ENCODE measurements at places on chromosomes 2 and 18.

DNA sequence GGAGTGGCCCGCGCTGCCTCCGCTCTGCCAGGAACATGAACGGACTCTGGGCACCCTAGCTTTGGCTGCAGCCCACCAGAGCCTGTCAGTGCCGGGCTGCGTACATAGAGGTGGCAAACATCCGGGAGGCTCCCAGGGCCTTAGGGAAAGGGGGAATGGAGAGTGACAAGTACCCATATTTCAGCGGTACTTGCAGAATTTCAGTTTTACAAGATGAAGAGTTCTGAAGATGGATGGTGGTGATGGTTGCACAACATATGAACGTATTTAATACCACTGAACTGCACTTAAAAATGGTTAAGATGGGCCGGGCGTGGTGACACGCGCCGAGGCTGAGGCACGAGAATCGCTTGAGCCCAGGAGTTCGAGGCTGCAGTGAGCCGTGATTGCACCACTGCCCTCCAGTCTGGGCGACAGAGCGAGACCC, 873 bp downstream of the MTHFD2 start:
- no peak for DNase-seq

DNA sequence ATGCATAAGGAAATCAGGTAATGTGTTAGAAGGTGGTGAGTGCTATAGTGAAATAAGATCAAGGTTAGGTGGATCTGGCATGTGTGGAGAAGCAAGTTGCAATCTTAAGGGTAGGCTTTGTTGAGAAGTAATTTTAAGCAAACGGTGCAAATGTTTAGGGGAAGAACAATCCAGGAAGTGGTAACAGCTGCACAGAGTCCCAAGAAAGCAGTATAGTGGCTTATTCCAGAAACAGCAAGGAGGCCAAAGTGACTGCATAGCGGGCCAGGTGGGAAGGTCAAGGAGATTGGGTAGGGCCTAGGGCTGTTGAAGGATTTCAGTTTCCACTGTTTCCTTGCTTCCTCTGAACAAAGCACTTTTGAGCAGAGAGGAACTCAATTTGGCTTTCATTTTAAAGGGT, 30.0 kb upstream of the RAB1A start:
- DNase-seq: no peak

- no peak for DNase-seq
Observed at GRCh38 chr2:86185517-86186212, 9.6 kb downstream of the IMMT start.

DNA sequence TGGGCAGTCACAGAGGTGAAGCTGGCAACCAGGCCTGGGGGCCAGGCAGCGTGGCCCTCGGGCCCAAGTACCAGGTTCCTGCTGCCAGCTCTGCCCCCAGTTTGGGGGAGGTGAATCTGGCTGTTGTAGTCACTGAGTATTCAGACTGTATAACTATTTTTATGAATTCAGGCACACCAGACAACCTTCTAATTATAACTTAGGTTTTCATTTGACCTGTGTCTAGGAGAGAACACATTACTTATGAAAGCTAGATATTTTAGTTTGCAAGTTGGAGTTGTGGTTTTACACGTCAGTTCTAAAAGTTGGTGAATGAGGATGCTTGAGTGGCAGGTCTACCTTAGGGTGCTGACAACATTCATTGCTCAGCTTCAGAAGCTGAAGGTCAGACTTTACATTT, 71.7 kb downstream of the LIMS1 start:
- no peak for DNase-seq

- no peak for DNase-seq
Observed at GRCh38 chr2:99422599-99422998, 67.2 kb downstream of the REV1 start.

DNA sequence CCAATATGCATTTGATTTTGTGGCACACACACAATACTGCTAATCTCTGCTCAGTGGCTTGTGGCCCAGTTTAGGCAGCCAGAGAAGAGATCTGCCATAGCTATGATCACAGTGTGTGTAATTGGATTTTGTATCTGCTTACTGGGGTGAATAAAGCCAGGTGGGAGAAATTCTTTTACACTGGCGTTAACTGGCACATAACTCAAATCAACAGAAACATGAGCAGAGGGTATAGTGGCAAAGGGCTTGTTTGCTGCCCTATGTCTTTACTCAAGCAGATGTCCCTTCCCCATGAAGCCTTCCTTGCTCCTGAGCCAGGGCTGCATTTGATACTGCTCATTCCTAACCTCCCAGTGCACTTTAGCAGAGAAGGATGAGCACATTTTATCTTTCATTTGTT, 28.5 kb downstream of the STON1 start:
- DNase-seq: no peak

DNA sequence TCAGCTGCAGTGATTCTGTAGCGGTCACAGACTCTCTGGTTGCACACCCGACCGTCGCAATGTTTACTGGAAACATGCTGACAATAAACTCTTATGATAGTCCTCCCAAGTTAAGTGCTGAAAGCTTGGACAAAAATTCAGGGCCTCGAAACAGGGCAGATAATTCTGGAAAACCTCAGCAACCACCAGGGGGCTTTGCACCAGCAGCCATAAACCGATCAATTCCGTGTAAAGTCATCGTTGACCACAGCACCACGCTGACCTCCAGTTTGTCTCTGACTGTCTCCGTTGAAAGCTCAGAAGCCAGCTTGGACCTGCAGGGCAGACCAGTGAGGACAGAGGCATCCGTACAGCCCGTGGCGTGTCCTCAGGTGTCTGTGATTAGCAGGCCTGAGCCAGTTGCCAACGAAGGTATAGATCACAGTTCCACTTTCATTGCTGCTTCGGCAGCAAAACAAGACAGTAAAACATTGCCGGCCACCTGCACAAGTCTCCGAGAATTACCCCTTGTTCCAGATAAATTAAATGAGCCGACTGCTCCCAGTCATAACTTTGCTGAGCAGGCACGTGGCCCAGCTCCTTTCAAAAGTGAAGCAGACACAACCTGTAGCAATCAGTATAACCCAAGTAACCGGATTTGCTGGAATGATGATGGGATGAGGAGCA, 166.1 kb downstream of the ASXL3 start:
- DNase-seq: no peak

DNA sequence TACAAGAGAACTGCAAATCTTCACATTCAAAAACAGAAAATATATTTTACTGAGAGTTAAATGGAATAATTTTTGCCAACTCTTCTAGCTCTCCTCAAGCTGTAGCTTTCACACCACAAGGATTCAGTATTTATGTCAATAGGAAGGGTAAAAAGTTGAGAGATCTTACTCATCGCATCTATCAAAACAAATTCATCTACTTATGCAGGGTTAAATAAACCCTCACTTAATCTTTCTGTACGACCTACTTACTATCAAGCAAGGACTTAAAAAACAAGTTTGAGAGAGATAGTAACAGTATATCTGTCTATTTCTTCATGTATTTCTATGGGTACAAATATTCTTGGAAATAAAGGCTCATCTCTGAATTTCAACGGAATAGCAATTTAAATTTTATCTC, 35.5 kb downstream of the SIGLEC15 start:
- no peak for DNase-seq

DNA sequence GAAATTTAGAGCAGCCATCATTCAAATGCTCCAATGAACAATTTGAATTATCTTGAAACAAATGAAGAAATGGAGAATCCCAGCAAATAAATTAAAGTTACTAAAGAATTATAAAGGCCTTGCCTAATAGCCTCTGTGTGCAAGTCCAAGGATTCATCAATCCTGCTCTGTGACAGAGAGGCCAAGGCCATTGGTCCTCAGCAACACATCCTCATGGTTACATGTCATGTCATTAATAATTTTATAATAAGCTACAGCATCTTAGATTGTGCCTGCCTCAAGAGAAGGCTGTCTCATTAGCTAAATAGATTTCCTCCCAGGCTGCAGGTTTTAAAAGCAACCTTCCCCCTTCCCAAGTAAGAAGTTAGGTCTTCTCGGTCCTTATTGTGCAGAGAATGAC, 611.6 kb downstream of the FBXO15 start:
- no peak for DNase-seq

DNA sequence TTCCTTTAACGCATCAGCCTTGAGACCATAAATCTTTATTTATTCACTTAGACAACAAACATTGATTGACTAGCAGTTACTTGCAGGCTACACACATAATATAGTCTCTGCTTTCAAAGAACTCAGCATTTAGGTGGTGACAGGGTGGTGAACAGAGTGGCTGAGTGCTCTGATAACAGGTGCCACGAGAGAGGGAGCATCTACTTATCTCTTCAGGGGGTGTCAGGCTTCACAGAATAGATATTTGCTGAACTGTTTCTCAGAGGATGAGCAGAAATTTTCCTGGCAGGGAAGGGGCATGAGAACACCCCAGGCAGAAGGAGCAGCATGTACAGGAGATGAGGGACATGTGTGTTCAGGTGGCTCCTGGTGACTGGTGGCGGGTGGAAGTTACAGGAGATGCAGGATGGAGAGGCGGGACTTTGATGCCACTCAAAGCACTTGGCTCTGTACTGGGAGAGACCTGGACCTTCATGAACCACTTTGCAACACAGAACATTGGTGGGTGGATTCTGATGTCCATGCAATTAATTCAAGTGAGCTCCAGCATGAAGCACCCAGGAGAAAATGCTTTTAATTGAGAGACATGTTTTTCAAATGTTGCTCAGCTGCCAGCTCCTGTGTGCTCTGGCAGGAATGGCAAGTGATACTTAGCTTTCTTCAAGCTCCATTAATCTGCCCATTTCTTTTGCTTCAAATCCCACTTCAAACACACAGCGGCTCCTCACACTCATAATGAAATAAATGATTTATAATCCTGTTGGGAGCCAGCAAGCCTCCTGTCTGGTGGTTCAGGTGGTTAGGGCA, 248.9 kb downstream of the MYCN start:
- no peak for DNase-seq

GRCh38 chr2:215598376-215598975, 162.6 kb upstream of the FN1 start:
- DNase-seq: no peak

- no peak for DNase-seq
Observed at GRCh38 chr2:232240906-232241305, 137.6 kb upstream of the ALPP start.

DNA sequence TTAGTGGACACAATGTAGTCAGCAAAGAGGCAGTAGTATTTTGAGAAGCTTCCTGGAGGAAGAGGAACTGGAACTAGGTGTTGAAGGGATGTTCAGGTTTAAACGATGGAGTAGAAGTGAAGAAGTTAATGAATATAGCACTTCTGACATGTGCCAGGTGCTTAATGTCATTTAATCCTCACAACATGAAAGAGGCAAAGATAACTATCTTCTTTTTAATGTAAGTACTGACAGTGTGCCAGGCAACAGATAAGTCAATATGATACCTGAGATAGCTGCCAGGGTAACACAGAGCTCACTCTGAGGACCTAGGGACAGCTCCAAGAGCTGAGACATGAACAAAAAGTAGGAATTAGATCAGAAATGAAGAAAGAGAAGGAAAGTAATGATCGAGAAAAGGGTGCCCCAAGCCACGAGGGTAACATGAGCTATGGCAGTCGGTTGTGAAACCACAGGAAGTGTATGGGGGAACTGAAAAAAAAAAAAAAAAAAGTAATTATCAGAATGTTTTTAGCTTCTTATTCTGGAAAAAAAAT, 140.7 kb downstream of the RNF144A start:
- no peak for DNase-seq

GRCh38 chr2:215171796-215172195, 33.4 kb upstream of the ABCA12 start:
- DNase-seq: no peak

GRCh38 chr18:59546188-59546587, 151.0 kb downstream of the CCBE1 start:
- DNase-seq: no peak

DNA sequence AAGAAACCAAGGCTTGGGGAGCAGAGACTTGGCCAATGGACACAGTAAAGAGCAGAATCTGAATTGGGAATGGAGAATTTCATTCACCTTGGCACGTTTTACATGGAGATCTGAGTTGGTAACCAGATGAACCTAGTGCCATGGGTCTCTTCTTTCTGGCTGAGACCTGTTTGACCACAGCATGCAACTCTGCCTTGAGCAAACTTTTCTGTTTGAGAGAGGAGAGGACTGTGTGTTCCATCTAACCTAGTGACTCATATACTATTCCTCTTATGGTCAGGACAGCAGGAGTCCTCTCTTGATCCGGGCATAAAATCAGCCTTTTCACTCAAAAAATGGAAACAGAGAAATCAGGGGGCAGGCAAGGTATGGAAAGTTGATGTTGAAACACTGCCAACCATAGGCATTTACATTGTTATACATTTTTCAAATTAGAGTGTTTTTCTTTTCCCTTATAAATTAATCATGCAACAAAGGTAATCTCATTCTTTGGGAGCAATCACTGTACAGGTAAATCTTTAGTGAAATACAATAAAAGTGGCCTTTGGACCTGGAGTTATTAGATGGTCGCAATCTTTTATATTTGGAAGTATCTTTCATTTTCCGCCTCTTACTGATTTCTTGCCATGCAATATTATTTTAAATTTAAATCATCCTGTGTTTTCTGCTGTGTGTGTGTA, 86.7 kb downstream of the NRP2 start:
- no peak for DNase-seq

DNA sequence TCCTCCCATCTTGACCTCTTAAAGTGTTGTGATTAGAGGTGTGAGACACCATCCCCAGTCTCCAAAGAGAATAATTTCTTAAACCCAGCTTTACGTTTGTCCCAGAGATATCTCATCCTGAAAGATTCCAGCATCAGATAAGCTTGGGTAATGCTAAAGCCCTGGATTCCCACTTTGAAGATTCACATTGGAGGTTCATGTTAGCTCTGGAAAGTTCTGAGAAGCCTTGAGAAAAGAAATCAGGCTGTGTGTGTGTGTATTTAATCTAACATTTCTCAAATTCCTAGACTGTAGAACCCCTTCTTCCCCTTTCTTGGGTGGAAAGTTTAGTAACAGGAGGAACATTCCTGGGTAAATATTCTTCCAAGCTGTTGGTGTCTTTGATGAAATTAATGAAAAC, 18.0 kb downstream of the ZNF532 start:
- no peak for DNase-seq

DNA sequence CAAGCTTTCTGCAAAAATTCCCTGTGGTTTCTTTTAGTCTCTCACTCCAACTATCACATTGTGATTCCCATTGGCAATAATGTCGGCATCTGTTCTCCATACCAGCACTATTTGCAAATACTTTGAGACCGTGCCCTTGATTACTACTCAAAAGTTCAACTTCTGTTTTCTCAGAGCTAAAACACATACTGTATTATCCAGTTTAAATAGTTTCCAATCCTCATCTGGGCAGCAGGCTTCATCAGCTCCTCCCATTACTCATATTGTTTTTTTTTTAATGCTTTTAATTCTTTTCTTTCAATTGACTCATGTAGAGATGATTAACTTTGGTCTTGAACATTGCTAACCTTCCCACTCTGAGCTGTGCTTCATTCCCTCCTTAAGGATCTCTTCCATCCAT, 135.8 kb downstream of the METTL8 start:
- no peak for DNase-seq

GRCh38 chr2:241041589-241042158, 43.3 kb downstream of the SNED1 start:
- DNase-seq: no peak

DNA sequence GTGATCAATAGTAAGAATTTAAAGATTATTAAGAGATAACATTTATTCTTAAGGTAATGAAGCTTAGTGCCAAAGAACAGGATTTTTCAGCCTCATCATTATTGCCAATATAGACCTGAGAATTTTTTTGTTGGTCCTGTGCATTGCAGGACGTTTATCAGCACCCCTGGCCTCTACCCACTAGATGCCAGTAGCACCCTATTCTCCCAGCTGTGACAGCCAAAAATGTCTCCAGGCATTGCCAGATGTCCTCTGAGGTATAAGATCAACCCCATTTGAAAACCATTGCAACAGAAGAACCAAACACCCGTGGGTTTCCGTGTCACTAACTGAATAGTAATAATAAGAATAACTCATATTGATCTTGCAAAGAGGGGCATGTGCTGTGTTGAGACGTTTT, 700.0 kb upstream of the SOX11 start:
- no peak for DNase-seq

All from activated CD8-positive, alpha-beta memory T cell treated with anti-CD3 and anti-CD28 coated beads for 4 hours (primary cell).